ENCODE measurements at places on chromosomes 6 and 20. TPM values are rescaled to one million over a fixed set of nuclear protein-coding genes. Genes with fewer than 3 reads are reported as not detected.

DNA sequence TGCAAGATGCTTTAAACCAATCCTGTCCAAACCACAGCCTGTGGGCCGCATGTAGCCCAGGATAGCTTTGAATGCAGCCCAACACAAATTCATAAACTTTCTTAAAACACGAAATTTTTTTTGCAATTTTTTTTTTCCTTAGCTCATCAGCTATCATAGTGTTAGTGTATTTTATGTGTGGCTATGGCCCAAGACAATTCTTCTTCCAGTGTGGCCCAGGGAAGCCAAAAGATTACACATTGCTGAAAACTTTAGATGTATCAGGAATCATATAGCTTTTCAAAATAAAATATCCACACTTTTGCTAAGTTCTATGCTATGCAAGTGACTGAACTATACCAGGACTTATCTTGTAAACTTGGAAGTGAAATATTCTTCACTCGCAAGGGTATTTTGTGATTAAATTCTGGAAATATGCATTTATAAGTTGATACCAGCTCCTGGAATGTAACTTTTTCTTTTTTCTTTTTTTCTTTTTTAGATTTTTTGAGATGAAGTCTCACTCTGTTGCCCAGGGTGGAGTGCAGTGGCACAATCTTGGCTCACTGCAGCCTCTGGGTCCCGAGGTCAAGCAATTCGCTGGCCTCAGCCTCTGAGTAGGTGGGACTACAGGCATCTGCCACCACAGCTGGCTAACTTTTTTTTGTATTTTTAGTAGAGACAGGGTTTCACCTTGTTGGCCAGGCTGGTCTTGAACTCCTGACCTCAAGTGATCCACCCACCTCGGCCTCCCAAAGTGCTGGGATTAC is 49.8 kb downstream of the MTHFD1L start:
- H3K4me1 ChIP-seq = no peaks in the 10 kb centered on the region
- no peaks in the 10 kb centered on the region for H3K27me3 ChIP-seq
- peaks cover 38% of the 10 kb centered on the region for H3K36me3 ChIP-seq
- DNase-seq = no peak
- no peak overlapping the region for H3K27ac ChIP-seq

DNA sequence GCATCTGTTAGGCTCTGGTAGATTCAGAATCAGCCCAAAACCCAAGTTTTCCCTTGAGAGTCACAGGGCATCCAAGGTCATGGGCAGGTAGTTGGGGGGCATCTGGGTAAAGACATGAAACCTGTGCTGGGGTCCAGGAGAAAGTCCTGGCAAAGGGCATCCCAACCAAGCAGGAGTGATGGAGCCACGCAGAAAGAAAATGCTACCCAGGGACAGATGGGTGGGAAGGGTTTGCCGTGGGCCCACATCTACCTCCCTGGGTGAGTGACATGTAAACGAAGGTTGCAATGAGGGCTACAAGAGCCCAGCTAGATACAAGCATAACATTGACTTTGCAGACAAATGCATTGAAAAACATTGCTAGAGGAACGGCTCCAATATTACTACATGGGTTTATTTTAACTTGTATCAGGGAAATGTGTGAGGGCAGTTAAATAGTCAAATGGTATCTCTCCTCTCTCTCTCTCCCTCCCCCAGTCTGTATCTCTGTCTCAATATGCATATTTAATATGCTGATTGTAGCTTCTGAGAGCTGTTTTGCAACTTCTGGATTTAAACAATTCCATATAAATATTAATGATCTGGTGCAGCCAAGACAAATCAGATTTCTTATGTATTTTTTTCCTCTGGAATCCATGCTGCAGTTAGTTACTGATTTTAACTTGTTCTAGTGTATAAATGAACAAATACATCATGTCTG is 135.7 kb downstream of the SYNDIG1 start:
- H3K27me3 ChIP-seq = no peaks in the 10 kb centered on the region
- DNase-seq = no peak
- no peaks in the 10 kb centered on the region for H3K36me3 ChIP-seq
- no peaks in the 10 kb centered on the region for H3K4me1 ChIP-seq

DNA sequence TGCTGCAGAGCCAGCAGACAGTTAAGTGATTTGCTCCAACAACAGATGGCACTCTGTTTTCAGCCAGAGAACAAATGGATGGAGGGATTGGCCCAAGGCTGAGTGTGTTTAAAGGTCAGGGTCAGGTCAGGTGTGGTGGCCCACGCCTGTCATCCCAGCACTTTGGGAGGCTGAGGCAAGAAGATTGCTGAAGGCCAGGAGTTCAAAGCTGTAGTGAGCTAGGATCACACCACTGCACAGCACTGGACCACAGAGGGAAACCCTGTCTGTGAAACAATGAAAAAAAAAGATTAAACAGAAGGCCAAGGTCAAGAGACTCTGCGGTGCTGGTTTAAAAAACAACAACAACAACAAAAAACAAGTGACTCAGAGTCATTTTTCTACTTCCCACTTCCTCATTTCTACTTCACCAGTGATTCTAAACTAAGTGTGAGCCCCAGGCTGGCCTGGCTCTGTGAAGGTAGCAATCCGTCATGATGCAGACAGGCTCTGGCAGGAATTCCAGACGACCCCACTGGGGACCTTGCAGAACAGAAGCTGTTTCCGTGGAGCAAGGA is 42.5 kb upstream of the ARMC2 start:
- H3K27ac ChIP-seq = peak overlapping the region; percentile 27
- H3K4me1 ChIP-seq = peaks cover 25% of the 10 kb centered on the region
- no peak overlapping the region for H3K4me3 ChIP-seq
- DNase-seq = no peak
- no peaks in the 10 kb centered on the region for H3K27me3 ChIP-seq

DNA sequence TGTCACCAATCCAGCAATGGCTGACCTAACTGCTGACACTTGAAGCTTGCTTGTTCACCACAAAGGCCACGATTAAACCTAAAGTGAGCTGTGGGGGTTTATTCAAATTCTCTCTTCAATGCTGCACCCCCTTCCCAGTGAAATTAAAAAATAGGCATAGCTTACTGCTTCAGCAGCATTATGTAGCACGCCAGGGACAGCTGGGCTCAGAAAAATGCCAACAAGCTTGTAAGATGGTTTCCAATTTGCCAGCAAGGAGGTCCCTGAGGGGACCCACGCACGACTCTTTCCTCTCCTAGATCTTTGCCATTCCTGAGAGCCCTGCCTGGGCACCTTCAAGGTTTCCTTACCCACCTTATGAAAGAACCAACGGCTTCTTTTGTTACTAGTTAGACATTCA is 113.5 kb upstream of the CDH4 start:
- H3K4me1 ChIP-seq = no peaks in the 10 kb centered on the region
- H3K27ac ChIP-seq = no peak overlapping the region
- H3K27me3 ChIP-seq = no peaks in the 10 kb centered on the region
- DNase-seq = no peak
- no peaks in the 10 kb centered on the region for H3K36me3 ChIP-seq
- no peak overlapping the region for H3K4me3 ChIP-seq

DNA sequence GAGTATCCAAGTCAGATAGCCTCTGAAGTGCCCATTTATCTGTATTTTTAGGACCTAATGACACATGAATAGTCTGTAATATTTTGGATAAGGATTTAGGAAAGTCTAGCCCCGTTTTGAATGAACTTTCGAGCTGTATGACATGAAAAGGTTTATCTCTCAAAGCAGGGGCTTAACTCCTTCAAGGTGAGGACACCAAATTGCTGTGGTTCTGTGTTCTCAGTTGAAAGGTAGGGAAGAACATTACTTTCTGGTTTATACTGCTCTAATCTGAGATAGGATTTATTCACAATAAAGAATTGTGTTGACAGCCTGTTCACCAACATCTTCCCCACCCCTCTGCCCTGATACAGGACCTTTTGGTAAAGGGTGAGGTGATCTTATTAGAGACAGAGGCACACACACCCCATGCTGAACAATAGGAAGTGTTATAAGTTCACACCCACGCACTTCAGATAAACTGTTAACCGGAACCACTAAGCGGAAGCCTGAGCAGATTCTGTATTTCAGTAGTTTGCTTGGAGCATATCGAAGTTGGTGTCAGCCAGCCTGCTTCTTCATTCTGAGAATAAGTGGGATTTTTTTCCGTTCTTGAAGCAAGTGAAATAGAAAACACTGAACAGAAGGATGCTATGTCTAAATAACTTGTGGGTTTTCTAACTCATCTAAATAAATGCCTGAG is 223.3 kb downstream of the TMEM242 start:
- peak overlapping the region; percentile 87 for H3K27ac ChIP-seq
- H3K4me1 ChIP-seq = peaks cover 33% of the 10 kb centered on the region
- H3K36me3 ChIP-seq = peaks cover 16% of the 10 kb centered on the region
- no peaks in the 10 kb centered on the region for H3K27me3 ChIP-seq
- H3K4me3 ChIP-seq = peak overlapping the region; percentile 38

DNA sequence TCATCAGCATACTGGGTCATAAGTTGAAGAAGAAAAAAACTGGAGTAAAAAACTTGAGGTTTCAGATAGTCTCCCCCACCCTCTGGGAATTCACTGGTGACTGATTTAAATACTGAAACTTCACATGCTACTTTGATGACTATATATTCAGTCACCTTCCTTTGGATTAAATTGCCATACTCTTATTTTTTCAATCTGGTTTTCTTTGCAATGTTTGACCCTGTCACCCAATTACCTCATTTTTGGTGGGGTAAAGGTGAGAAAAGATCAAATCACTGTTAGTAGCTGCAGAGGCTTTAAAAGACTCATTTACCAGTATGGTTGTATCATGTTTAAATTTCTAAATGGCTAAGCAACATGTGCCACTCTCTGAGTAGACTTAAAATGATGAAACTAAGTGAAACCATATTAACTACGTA is 862.7 kb upstream of the FLRT3 start:
- H3K4me3 ChIP-seq = no peak overlapping the region
- H3K36me3 ChIP-seq = no peaks in the 10 kb centered on the region
- H3K27ac ChIP-seq = no peak overlapping the region
- H3K4me1 ChIP-seq = no peaks in the 10 kb centered on the region

DNA sequence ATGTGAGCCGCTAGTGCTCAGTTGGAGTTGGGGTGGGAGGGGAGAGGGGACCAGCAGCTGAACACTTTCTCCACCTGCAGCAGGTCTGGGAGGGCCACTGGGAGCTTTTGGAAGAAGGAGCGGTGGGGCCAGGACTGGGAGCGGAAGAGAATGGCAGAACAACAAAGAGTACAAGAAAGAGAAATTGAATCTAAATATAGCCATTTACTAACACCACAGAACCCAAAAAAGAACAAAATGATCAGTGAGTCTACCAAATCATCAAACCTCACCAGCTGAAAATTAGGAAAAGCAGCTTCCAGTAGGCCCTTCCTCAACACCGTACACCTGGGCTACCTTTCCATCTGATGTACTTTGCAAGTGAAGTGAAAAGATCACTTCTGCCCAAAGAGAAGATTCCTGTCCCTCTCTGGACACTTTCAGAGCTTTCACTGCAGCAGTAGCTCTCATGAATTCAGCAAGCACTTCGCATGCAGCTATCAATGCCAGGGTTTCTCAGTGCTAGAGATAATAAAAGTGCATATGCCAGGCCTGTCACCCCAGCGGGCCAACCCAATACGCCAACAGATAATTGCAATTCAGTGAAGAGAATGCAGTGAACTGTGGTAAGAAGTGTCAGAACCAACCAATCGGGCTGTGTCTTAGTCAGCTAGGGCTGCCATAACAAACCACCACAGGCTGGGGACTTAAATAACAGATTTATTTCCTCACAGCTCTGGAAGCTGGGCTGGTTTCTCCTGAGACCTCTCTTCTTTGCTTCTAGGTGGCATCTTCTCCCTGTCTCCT is 597 bp downstream of the LY86 start:
- peak overlapping the region; percentile 46 for H3K4me3 ChIP-seq
- H3K4me1 ChIP-seq = peaks cover 59% of the 10 kb centered on the region
- peaks cover 12% of the 10 kb centered on the region for H3K36me3 ChIP-seq
- peak overlapping the region; percentile 83 for H3K27ac ChIP-seq
- H3K27me3 ChIP-seq = no peaks in the 10 kb centered on the region
- no peak for DNase-seq

GRCh38 chr20:21707267-21707666 is 1.8 kb downstream of the PAX1 start:
- H3K4me3 ChIP-seq = no peak overlapping the region
- H3K4me1 ChIP-seq = no peaks in the 10 kb centered on the region
- H3K36me3 ChIP-seq = no peaks in the 10 kb centered on the region
- H3K27ac ChIP-seq = no peak overlapping the region

DNA sequence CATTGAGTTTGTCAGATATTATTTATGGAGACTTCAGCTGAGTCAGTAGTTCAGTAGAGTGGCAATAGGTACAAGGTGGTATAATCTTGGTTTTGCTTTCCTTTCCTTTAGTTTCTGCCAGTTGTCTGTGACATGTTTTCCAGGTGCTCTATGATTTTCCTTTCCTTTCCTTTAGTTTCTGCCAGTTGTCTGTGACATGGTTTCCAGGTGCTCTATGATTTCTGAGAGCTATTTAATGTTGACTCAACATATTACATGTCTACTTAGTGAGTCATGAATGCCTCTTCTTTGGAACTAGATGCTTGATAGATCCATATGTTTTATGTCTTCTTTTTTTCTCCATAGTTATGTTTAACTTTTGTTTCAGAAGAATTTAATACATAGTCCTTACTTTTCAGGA is 186.4 kb upstream of the DEFB112 start:
- no peak overlapping the region for H3K4me3 ChIP-seq
- no peaks in the 10 kb centered on the region for H3K36me3 ChIP-seq
- H3K4me1 ChIP-seq = no peaks in the 10 kb centered on the region
- H3K27me3 ChIP-seq = no peaks in the 10 kb centered on the region
- DNase-seq = no peak
- no peak overlapping the region for H3K27ac ChIP-seq

- no peaks in the 10 kb centered on the region for H3K27me3 ChIP-seq
- no peaks in the 10 kb centered on the region for H3K4me1 ChIP-seq
- no peak for DNase-seq
- H3K36me3 ChIP-seq = peaks cover 2% of the 10 kb centered on the region
- no peak overlapping the region for H3K4me3 ChIP-seq
These were observed 3.1 kb downstream of the GABRR2 start for GRCh38 chr6:89311853-89312531.

ME1 gene
- 0.14 TPM for total RNA-seq

OR2H1 gene
- not detected for total RNA-seq

CALHM4 gene
- total RNA-seq = not detected

SCGN gene
- total RNA-seq = not detected

PDCD2 gene
- 75.4 TPM for total RNA-seq

CST2 gene
- total RNA-seq = not detected

TGM3 gene
- not detected for total RNA-seq

PTCRA gene
- total RNA-seq = not detected
